ENCODE measurements at places on chromosomes 7 and 10.

GRCh38 chr10:92946491-92946890 is 98.2 kb downstream of the EXOC6 start:
- DNase-seq: no peak

DNA sequence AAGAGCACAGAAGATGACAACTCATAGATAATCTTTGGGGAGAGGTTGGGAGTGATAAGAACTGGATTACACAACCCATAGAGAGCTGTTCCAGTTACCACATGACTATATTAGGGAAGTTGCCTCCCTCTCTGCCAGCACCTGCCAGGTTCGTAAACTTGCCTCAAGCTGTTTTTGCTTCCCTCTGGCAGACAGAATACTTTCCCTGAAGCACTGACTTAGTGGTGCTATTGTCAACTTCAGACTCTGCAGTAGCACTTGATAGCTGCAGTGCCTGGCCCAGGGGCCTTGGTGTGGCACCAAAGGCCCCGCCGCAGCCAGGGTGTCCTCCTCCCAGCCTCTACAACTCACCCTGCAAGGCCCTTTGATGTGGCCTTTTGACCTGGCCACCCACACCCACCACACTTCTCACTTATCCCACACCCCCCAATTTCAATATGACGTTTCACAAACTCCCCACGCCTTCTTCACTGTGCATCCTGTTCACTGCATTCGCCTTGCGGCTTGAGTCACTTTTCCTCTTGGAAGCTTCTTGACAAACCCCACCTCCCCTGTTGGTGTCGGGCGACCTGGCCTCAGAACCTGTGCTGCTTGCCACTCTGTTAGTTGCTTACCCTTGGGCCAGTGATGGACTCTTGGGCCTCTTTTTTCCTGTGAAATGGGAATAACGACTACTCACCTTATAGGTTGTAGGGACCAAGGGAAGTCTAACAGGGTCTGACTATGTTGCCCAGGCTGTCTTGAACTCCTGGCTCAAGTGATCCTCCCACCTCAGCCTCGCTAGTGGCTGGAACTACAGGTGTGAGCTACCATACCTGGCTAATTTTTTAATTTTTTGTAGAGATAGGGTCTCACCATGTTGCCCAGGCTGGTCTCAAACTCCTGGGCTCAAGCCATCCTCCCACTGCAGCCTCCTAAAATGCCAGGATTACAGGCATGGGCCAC is 50.2 kb upstream of the PODXL start:
- no peak for DNase-seq

DNA sequence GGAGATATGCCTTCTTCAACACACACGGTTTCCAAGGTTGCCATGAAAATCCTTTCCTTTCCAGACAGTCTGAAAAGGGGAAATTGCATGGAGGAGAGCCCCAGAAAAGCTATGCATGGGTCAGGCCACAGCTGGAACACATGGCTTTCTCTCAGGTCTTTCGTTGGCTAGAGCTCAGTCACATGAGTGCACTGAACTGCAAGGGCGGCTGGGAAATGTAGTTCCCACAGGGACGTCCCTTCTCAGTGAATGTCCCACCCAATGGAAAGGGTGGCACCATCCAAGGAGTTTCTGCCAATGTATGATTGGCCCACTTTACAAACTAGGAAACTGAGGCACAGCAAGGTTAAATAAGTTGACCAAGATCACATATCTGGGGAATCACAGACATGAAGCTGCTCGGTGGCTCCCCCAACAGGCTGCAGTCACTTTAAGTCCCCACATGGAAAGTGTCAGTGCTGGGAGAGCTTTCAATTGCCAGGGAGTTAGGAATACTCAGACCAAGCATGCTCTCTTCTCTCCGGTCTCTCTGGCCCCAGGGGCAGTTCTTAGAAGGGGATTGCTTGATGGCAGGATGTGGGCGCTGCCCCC is 571.3 kb downstream of the GLRX3 start:
- no peak for DNase-seq

DNA sequence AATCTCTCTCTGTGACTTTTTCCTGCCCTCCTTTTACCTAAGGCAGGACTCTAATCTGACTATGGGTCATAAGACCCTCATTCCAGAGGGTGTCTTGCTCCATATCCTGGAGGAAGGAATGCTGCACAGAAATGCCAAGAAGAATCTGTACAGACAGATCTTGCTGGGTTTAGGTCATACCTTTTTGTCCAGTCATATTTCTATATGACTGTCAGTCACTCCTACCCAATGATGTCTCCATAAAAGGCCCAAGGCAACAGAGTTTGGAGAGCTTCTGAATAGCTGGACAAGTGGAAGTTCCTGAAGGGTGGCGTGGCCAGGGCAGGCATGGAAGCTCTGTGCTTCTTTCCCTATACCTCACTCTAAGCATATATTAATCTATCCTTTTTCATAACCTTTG is 47.5 kb downstream of the FEZF1 start:
- no peak for DNase-seq

DNA sequence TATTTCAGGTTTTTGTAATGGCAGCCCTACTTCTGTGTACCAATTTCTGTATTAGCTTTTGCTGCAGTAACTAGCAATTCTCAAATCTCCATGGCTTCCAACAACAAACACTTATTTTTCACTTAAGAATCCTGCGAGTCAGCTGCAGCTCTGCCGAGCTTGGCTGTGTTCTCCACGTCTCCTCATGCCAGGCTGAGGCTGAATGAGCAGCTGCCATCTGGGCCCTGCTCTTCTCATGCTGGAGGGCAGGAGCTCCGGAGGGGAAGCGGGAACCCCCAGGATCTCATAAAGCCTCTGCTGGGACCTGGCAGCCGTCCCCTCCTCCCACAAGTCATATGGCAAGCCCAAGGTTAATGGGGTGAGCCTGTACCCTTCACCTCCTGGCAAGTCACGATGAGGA is 591.1 kb downstream of the SDK1 start:
- no peak for DNase-seq

GRCh38 chr10:44774676-44775401 is 136.3 kb upstream of the TMEM72 start:
- DNase-seq: no peak

DNA sequence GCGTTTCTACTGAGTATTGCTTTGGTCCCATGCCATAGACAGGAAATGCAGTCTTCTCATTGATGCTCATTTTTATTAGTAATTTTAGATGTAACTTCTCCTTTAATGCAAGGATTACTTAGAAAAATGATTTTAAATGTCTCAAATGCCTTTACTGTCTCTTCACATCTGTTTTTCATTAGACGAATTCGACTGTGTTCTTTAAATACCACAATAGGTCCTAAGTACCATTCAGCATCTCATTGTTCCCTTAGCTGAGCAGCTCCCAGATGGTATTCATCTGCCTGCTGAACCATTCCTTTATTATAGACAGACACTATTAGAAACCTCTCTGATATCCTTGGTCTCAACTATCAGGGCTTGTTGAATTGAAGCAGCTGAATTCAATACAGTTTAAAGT is 113.6 kb downstream of the LSMEM1 start:
- DNase-seq: no peak

All from CD4-positive, CD25-positive, alpha-beta regulatory T cell (primary cell).